ENCODE measurements at places on chromosomes 7 and 10.

GRCh38 chr10:124068929-124069328, 24.5 kb downstream of the CHST15 start:
- no peaks in the 10 kb centered on the region for H3K36me3 ChIP-seq
- no peak overlapping the region for H3K27ac ChIP-seq
- no peak overlapping the region for H3K4me3 ChIP-seq
- no peaks in the 10 kb centered on the region for H3K27me3 ChIP-seq
- no peak for DNase-seq

DNA sequence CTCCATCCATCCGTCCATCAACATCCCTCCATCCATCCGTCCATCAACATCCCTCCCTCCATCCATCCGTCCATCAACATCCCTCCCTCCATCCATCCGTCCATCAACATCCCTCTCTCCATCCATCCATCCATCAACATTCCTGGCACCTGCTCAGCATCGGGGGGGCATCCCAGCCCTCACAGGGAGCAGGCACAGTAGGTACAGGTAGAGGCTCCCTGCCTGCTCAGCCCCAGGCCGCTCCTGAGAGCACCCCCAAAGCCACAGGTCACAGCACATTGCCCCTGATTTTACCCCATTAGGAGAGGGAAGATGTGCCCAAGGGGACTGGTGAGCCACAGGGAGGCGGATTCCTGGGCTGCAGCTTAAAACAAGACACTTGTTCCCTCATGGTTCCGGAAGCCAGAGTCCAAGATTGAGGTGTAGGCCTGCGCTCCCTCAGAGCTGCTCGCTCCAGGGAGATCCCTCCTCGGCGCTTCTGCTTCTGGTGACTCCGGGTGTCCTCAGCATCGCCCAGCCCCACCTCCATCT, 21.1 kb upstream of the CFAP46 start:
- DNase-seq, result no peak
- H3K27ac ChIP-seq, result no peak overlapping the region
- no peaks in the 10 kb centered on the region for H3K27me3 ChIP-seq
- no peak overlapping the region for H3K4me3 ChIP-seq
- no peaks in the 10 kb centered on the region for H3K36me3 ChIP-seq

- H3K4me1 ChIP-seq, result no peaks in the 10 kb centered on the region
- H3K4me3 ChIP-seq, result no peak overlapping the region
- no peak overlapping the region for H3K27ac ChIP-seq
- H3K27me3 ChIP-seq, result no peaks in the 10 kb centered on the region
Measured at GRCh38 chr10:91555455-91555854, 77.4 kb downstream of the PPP1R3C start.

GRCh38 chr7:86991093-86991769, 68.2 kb downstream of the ELAPOR2 start:
- H3K36me3 ChIP-seq, result no peaks in the 10 kb centered on the region
- DNase-seq, result no peak
- no peaks in the 10 kb centered on the region for H3K27me3 ChIP-seq
- no peak overlapping the region for H3K27ac ChIP-seq
- H3K4me3 ChIP-seq, result no peak overlapping the region

DNA sequence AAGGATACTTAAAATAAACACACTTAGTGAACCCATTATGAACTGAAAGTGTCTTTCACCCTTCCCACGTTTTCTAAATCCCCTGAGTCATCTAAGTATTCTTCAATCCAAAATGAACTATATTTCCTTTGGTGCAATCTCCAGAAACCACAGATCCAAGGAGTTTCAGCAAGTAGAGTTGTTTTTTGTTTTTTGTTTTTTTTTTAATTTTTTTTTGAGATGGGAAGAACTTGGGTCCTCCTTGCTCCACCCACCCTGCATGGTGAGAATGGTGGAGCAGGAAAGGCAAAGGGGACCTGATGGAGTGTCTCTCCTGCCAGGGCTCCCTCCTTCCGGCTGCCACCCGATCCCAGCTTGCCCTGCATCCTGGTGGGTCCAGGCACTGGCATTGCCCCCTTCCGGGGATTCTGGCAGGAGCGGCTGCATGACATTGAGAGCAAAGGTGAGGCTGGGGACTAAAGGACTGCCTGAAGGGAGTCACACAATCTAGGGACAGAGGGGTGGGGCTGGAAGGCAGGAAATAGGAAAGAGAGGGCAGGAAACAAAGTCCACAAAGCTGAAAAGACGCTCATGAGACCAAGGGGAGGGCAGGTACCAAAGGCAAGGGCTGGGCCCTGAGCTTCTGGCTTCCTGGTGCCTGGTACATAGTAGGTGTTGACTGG, 12.1 kb downstream of the ATG9B start:
- no peaks in the 10 kb centered on the region for H3K36me3 ChIP-seq
- DNase-seq, result no peak
- H3K27me3 ChIP-seq, result no peaks in the 10 kb centered on the region
- peaks cover 29% of the 10 kb centered on the region for H3K4me1 ChIP-seq

DNA sequence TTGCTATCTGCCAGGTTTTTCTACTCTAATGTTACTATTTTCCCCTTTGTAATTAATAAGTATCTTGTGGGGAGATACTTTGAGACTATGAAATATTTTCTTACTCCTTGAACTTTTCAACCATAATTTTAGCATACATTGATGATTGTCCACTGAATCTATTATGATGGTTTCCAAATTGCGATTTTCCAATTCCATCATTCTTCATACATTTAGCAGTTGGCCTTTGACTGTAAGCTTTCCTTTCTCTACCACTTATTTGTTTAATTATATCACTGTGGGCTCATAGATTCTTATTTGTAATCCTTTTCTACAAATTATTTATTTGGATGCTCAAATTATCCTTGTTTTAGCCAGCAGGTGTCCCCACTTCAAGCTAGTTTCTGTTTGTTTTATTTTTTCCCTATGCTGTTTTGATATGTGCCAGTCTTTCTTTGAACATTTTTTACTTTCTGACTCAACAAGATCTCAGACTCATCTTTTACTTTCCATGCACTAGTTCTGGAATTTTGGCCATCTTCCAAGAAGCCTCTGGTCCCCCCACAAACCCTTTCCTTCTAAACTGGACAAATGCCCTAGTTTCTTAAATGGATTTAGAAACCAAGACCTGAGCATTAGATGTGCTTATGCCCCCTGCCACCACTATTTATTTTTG, 11.4 kb upstream of the MRPS16 start:
- no peaks in the 10 kb centered on the region for H3K27me3 ChIP-seq
- H3K36me3 ChIP-seq, result no peaks in the 10 kb centered on the region
- no peak overlapping the region for H3K4me3 ChIP-seq

DNA sequence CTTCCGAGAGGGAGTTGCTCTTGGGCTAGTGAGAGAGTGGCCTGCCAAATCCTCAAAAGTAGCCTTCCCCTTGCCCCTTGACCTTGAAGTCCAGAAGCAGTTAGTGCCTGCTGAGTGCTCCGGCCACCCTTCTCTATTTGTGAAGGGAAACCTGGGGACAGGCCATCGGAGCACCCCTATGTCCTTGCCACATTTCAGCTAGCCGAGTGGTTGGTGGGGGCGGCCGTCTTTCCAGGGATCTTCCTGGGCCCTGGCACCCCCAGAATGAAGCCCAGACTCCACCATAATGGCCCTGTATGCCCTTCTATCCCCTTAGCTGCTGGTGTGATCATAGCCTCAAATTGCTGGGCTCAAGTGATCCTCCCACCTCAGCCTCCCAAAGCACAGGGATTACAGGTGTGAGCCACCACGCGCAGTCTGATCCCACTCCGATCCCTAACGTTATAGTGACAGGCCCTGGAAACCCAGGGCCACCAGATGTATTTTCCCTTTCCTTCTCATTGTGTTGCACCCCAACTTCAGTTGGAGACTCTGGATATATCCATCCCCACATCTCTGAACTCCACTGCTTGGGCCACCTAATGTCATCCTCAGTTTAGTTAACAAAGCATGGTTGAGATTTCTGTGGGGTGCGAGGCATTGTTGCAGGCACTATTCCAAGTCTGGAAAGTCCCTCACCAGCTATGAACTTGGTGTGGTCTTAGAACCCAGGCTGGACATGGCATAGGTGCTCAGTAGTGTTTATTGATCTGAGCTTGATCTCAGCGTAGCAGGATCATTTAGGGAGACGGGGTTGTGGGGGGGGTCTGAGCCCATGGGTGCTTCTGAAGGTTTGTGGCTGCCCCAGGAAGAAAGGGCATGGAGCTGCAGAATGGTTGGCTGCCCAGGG, 1.6 kb downstream of the TSPAN14 start:
- H3K27me3 ChIP-seq, result no peaks in the 10 kb centered on the region
- no peak for DNase-seq
- H3K4me3 ChIP-seq, result peak overlapping the region; percentile 92
- no peak overlapping the region for H3K27ac ChIP-seq
- H3K4me1 ChIP-seq, result peaks cover 40% of the 10 kb centered on the region
- peaks cover 5% of the 10 kb centered on the region for H3K36me3 ChIP-seq

GRCh38 chr7:17158261-17158660, 140.2 kb upstream of the AHR start:
- no peak for DNase-seq
- H3K36me3 ChIP-seq, result no peaks in the 10 kb centered on the region
- H3K27me3 ChIP-seq, result no peaks in the 10 kb centered on the region
- H3K4me3 ChIP-seq, result no peak overlapping the region
- H3K27ac ChIP-seq, result no peak overlapping the region

DNA sequence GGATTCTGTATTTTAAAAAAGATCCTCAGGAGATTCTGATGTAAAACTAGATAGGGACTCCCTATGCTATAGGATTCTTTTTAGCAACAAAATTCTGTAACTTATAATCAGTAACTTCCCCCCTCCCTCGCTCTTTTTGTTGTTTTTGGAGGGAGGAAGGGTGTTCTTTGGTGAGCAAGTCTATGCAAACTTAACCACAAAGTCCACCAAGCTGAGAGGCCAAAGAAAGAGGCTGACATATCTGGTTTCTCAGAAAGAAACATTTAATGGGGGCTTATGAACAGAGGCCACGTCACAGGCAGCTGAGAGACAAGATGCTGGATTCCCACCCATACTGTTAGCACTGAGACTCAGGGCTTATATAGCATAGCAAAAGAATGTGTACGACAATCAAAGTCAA, 14.3 kb upstream of the ABCB5 start:
- no peak overlapping the region for H3K4me3 ChIP-seq
- H3K27ac ChIP-seq, result no peak overlapping the region
- no peaks in the 10 kb centered on the region for H3K36me3 ChIP-seq
- H3K27me3 ChIP-seq, result no peaks in the 10 kb centered on the region
- H3K4me1 ChIP-seq, result no peaks in the 10 kb centered on the region

- H3K4me3 ChIP-seq, result no peak overlapping the region
- no peaks in the 10 kb centered on the region for H3K27me3 ChIP-seq
- no peaks in the 10 kb centered on the region for H3K36me3 ChIP-seq
- DNase-seq, result peak; percentile 5
Measured at GRCh38 chr7:80078159-80078731, 56.4 kb upstream of the GNAI1 start.

GRCh38 chr10:47139121-47139520, 160.9 kb upstream of the GDF10 start:
- no peaks in the 10 kb centered on the region for H3K36me3 ChIP-seq
- peaks cover 4% of the 10 kb centered on the region for H3K4me1 ChIP-seq
- H3K27ac ChIP-seq, result no peak overlapping the region

GRCh38 chr7:117021366-117021765, 68.1 kb downstream of the ST7 start:
- DNase-seq, result peak; percentile 53
- no peaks in the 10 kb centered on the region for H3K36me3 ChIP-seq
- no peaks in the 10 kb centered on the region for H3K27me3 ChIP-seq
- no peak overlapping the region for H3K4me3 ChIP-seq

DNA sequence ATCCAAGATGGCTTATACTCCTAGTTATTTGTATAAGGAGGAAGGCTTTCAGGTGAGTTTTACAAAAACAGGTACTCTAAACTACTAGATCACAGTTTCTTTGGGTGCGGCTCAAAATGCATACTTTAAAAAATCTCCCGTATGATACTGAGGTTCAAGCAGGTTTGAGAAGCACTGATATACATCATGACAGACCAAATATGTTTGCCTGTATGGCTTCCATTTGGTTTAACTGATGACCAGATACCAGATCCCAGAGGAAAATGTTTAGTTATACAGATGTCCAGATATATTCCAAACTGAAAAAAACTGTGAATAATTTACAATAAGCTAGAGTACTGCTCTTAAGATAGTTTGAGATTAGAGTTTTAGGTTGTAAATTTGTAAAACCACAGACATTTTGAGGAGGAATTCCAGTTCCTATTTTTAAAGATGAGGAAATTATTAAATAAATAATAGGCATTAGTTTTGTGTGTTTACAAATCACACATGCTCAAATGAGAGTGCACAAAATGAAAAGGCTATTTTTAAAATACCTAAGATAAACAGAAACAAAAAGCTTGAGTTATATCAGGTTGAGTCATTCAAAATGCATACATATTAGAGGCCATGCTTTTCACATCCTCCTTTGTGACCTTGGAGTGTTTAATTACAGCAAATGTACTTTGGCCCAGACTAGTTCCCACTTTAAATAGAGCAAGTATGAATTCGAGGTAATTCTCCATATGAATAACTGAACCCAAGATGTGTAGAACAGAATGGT, 60.5 kb downstream of the SEMA3C start:
- H3K27ac ChIP-seq, result no peak overlapping the region
- no peaks in the 10 kb centered on the region for H3K27me3 ChIP-seq
- no peak for DNase-seq
- H3K36me3 ChIP-seq, result no peaks in the 10 kb centered on the region
- H3K4me3 ChIP-seq, result no peak overlapping the region
- no peaks in the 10 kb centered on the region for H3K4me1 ChIP-seq

DNA sequence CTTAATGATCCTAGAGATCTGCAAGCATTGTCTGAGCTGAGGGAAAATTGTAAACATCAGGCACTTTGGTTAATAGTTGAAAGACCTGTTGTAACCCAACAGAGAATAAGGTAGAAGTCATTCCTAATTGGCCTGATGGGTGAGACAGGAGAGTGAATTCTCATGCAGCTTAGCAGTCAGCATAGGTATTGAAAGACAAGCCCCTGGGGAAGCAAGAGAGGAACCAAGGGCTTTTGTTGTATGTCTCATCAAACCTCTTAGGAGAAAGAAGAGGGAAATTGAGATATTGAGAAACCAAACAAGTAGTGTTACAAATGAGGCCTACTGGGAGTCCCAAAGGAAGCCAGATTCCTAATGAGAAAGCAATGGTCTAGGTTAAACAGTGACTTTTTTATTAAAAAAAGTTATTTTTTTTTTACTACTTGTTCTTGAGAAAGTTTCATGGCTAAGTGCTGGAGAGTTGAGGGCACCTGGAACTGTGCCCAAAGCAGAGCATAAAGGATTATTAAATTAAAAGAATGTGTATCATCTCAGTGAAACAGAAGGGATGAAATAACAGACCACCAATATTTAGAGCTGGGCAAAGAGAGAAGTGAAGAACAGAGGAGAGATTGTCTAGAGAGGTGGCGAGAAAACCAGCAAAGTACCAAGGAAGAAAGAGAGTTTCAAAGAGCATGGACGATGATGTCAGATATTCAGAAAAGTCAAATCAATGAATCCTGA, 168.9 kb downstream of the CDK14 start:
- no peak overlapping the region for H3K27ac ChIP-seq
- H3K27me3 ChIP-seq, result no peaks in the 10 kb centered on the region
- H3K4me1 ChIP-seq, result peaks cover 2% of the 10 kb centered on the region
- no peak overlapping the region for H3K4me3 ChIP-seq
- no peaks in the 10 kb centered on the region for H3K36me3 ChIP-seq

Data from trophoblast cell (in vitro differentiated cells and primary cell).